ENCODE measurements at places on chromosomes 1 and 21.

- DNase-seq = no peak
Observed at GRCh38 chr1:168643152-168643551, 66.7 kb downstream of the XCL1 start.

DNA sequence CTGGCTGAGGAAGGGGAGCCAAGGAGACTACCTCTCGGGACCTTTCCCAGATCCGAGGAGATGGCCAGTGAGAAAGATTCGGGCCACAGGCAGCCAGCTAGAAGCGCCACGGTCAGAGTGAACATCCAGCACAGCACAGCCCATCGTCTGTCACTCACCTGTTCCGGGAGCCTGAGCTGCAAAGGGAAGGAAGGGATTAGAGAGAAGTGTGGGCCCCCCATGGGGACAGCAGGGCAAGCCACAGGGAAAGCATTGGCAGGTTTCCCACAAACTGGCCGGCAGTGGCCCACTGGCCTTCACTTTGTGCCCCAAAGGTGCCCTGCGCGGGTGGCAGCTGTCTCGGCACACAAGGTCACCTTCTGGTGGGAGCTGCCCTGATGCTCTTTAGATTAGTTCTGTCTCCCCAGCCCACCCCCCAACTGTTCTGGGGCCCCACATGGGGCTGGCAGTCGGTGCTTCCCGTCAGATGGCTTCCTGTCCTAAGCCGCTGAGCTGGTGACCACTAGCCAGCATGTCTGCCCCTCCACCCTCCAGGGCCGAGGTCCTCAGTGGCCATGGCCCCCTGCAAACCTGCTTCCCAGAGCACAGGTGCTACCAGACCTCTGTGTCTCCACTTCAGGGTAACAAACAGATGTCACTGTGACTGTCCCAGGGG, 56.7 kb downstream of the LACTBL1 start:
- DNase-seq = no peak

GRCh38 chr1:36093226-36093625, 4.5 kb downstream of the ADPRS start:
- DNase-seq = no peak

- no peak for DNase-seq
Observed at GRCh38 chr1:82778612-82779011, 977.9 kb downstream of the ADGRL2 start.

- no peak for DNase-seq
Observed at GRCh38 chr1:77841574-77841973, 46.9 kb upstream of the NEXN start.

DNA sequence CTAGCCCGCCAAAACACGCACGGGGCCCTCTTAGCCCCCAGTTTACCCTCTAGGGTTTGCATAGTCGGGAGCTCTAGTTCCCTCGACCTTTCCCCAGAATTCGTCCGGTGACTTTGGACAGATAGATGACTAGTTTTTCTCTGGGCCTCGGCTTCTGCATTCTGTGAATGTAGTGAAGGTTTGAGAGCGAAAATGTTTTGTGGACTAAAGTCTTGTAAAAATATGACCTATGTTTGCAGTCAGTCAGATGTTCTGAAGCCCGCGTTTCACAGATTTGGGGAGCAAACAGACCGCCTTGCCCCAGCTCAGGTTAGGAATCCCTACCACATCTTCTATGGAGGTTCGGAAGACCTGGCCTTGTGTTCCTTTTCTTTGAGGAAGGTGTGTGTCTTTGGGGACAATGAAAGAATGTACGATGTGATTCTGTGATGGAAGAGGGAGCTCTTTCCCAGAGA, 401 bp downstream of the UQCRH start:
- no peak for DNase-seq

GRCh38 chr1:43098200-43098599, 73.9 kb downstream of the EBNA1BP2 start:
- no peak for DNase-seq

- DNase-seq = no peak
Observed at GRCh38 chr1:100458661-100459357, 79.1 kb upstream of the GPR88 start.

- DNase-seq = no peak
Observed at GRCh38 chr1:81921344-81921743, 120.6 kb downstream of the ADGRL2 start.

GRCh38 chr1:210373628-210373877, 44.9 kb downstream of the HHAT start:
- no peak for DNase-seq

DNA sequence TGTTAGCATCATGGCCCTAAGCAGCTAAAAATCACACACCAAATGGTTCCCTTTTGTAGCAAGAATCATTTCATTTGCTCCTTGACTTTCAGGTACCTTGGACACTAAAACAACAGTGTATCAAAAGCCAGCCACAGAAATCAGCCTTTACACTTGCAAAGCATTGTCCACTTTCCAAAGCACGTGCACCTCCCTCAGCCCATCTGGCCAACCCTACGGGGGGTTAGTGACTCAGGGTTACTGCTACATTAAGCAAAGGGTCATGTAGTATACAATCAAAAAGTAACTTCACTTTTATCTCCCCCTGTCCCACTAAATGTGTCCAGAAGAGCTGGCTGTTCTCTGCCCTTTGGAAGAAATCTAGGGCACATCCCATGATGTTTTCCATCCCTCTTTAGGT, 149.7 kb downstream of the HIVEP3 start:
- DNase-seq = no peak

GRCh38 chr1:204797401-204797800, 73.3 kb upstream of the NFASC start:
- no peak for DNase-seq

- DNase-seq = no peak
Observed at GRCh38 chr21:38920631-38921398, 115.1 kb downstream of the ETS2 start.
